ENCODE measurements at places on chromosomes 3 and 15.
A peak's percentile ranks its signal among the peaks of the same experiment; 100 is the strongest.

DNA sequence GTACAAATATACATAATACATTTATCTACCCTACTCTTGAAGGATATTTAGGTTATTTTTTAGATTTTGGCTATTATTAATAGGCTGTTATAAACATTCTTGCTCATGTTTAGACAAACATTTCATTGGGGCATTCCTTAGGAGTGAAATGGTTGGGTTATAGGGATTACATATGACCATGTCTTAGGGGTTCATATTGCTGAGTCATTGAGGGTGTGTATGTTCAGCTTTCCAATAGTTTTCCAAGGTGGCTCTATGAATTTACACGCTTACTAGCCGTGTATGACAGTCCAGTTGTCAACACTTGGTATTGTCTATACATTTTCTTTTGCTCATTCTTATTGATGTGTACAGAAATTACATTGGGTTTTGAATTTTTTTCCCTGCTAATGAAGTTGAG is 125.8 kb downstream of the OXSM start:
- DNase-seq = no peak

DNA sequence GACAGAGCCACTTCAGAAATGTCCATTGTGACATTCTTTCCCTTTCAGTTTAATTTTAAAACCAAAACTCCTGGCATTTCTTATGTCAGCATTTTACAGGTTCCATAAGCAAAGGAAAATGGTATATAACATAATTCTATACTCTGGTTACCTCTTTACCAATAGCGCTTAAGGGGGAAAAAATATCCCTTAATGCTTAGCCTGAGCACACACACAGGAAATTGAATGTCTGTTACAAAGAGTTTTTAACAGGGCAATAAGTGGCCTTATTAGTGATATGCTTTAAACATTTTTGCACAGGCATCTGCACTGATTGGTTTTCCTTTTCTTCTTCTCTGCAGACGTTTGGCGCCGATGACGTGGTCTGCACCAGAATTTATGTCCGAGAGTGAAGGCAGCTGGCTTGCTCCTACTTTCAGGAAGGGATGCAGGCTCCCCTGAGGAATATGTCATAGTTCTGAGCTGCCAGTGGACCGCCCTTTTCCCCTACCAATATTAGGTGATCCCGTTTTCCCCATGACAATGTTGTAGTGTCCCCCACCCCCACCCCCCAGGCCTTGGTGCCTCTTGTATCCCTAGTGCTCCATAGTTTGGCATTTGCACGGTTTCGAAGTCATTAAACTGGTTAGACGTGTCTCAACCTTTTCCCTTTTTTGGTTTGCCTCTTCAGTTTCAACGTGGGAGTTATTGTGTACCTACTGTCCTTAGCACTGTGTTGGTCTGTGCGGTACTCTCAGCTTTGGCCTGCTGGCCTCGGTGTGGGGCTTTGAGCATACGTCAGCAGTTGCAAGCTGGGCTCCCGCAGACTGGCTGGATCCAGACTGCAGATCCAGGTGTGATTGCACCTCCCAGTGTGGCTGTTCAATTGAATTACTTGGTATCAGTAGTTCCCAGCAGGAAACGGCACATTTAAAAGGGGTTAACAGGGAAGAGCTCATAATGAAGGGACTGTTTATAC is 7.7 kb downstream of the CRABP1 start:
- DNase-seq = no peak

DNA sequence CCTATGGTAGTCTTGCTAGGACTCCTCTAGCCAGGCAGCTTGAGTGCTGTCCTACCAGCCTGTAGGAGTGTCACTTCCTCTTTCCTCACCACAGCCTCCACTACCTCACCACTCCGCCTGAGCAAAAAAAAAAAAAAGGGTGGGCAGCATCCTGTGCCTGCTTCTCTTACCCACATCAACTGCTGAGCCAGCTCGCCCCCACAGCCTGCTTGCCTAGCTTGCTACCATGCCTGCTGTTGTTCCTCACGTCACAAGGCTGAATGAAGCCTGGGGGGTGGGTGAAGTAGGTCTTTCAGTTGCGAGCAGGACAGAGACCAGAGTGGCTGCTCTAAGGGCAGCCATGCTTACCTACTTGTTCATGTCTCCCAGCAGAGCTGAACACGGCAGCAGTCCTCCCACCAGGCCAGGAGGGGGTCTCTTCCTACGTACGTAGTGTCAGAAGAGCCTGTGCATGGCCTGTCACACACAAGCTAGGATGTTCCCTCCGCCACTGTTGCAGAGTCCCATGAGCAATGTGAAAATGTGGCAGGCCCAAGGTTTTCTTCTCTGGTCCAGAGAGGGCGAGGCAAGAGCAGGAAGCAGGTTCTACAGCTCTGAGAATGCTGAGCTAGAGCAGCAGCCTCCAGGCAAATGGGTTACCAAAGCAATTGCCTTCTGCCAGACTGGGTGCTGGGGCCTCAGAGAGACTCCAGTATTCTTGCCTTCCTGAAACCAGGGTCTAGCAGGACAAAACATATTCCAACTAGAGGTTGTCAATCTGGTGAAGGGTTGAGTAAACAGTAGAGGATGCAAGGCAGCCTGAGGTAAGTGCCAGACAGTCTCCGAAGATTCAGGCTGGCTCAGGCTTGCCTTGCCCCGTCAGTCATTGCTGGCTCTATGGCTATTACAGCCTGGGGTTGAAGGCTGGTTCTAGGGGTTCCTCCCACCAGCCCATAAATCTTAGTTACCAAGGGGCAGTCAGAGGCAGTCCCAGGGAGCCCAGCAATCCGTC is 8.1 kb downstream of the PPM1M start:
- DNase-seq = peak; percentile 95

DNA sequence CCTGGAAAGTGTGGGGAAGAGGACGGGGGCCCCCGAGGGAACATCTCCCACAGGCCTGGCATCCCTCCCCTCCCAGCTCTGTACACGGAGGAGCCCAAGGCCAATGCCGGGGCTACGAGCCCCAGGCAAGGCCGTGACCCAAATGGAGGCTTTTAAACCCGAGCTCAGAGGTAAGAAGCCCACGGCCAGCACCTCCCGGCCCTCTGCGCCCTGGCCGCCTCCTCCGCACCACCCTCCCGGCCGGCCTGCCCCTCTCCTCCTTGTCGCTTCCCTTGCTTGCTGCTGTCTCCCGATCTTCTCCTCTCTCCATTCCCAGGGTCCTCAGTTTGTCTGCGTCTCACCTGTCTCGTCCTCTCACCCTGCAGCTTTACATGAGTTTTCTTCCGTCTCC is 1.3 kb downstream of the MUC4 start:
- DNase-seq = no peak

- no peak for DNase-seq
Measured at GRCh38 chr3:107409365-107409764, 32.1 kb downstream of the CCDC54 start.

DNA sequence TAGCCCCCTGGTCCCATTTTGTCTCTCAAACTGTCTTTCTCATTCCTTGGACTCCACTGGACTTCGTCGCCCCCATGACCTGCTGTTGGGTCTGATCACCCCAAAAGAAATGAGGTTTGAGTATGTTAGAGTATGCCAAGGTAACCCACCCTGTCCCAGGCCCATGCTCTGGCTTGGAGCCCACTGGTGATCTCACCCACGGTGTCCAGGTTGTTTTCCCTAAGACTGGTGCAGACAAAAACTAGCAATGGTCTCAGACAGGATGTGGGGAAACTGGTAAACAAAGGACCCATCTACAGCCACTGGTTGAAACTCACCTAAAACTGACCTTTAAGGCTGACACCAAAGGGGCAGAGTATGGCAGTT is 38.9 kb downstream of the EFCAB12 start:
- DNase-seq = no peak

DNA sequence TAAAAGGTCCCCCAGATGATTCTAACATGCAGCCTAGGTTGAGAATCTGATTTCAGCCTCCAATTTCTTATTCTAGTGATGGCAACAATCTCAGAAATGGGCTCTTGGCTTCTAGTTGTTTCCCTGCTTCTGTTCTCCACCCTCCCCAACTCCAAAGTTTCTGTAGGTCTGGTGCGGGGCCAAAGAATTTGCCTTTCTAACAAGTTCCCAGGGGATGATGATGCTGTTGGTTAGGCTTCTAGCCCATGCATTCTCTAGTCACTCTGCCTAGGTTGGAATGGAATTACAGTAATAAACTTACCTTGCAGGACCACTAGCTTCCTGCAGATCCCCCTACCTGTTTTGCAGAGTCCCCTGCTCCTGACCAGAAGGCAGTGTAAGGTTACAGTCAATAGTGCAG is 103.2 kb upstream of the PPP2R3A start:
- no peak for DNase-seq

DNA sequence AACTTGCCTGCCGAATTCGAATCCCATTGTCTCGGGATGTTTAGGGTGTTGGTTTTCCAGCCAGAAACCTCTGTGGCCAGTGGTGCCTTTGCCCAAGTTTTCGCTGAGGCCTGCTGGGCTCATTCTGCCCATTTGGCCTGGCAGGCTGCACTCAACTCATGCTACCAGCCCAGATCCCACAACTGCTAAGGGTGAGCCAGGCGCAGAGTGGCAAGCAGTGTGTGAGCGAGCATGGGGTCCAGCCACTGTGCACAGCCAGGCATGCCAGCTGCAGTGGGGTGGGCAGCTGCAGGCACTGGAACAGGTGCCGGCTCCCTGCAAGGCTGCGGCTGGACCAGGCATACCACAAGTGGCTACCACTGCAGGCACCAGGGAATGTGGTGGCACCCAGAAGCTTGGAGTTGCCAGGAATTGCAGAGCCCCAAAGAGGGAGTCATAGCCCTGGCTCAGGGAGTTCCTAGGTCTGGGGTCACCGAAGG is 151.4 kb upstream of the P2RY1 start:
- no peak for DNase-seq

GRCh38 chr3:22982981-22983587 is 220.0 kb upstream of the UBE2E2 start:
- DNase-seq = peak; percentile 60

- no peak for DNase-seq
Measured at GRCh38 chr15:45168286-45168685, 19.5 kb downstream of the SHF start.

- DNase-seq = peak; percentile 40
Measured at GRCh38 chr3:22835041-22835440, 368.1 kb upstream of the UBE2E2 start.

- DNase-seq = peak; percentile 70
Measured at GRCh38 chr3:37773911-37774310, 87.8 kb upstream of the CTDSPL start.

GRCh38 chr3:69451594-69451993 is 65.7 kb upstream of the FRMD4B start:
- no peak for DNase-seq

DNA sequence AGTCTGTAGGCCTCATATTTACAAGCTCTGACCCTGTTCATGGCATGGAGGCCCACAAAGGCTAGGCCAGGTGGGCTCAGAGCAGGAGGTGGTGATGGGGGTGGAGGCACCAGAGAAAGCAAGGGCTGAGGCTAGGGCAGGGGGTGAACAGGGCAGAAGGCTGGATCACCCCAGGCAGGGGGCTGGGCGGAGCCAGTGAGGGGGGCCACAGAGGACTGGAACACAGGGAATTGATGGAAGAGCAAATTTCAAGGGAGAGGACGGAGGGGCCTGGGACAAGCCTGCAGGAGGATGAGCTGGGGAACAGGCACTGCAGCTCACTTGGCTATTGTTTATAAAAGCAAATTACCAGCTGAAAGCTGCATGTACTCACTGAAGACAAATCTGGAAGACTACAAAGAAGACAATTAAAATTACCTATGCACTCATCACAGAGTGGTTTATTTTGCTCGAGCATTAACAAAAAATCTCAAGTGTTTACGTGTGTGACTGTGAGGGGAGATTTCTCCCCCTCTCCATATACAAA is 11.0 kb downstream of the TNFAIP8L3 start:
- DNase-seq = no peak

GRCh38 chr3:165855581-165855980 is 18.4 kb upstream of the BCHE start:
- DNase-seq = no peak

- no peak for DNase-seq
Measured at GRCh38 chr15:59993041-59993750, 10.9 kb upstream of the FOXB1 start.

DNA sequence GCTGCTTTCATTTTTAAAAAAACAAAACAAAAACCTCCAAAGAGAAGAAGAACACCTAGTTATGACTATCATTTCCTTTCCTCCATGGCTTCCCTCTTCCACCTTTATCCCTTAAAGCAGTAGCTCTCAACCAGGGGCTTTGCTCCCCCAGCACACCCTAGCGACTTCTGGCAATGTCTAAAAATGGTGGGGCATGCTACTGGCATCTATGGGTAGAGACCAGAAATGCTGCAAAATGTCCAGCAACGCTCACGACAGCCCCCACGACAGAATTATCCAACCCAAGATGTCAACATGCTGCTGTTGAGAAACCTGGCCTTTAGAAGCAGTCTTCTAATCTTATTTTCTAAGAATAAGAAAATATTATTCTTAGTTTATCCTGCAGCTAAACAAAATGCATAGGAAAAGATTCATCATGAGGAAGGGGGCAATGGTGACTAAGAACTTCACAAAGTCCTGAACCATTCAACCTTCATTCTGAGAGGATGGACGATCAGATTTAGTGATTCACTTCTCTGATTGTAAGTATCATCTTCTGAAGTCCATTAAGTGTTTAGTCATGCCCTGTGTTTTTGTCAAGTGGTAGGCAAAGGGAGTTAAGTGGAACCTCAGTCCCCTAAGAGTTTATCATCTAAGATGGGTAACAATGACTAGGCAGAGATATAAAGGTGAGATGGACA is 81.7 kb downstream of the CCNL1 start:
- no peak for DNase-seq

DNA sequence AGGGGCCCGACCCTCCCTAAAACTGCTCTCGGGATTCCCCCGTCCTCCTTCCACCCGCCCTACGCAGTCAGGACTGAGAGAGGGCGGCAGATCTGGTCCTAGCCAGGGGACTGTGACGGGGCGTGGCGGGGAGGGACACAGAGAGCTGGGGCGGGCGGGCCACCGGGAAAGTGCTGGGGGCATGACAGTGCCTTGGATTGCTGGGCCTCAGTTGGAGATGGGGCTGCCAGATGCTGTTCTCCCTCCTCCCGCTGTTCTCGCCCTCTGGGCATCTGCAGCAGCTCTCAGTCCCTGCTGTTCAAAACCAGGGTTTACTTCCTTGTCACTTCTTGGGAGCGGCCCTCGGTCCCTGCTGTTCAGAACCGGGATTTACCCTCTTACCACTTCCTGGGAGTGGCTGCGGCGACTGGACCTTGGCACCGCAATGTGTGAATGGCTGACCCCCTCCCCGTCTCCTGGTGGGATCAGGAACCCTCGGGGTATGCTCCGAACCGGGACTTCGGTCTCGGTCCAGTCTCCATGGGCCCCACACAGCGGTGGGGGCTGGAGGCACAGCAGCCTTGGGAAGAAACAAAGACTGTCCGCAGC is 1.8 kb upstream of the RPP25 start:
- peak; percentile 61 for DNase-seq

- no peak for DNase-seq
Measured at GRCh38 chr3:95813244-95813643, 1001.1 kb upstream of the EPHA6 start.

DNA sequence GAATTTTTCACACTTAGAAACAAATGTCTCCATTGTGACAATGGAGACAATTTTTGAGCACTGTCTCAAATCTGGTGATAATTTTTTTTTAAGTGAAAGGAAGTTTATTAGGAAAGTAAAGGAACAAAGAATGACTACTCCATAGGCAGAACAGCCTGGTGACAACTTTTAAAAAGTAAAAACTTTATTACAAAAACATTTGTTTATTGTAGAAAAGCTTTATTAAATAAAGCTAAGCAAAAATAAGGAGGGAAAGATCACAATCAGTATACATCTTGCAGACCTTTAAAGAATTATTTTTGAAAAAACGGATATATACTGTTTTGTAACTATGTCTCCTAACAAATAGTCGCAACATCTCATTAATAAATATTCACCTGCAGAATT is 688 bp upstream of the OXSM start:
- no peak for DNase-seq

Data from inflammatory macrophage treated with lipopolysaccharide for 4 hours (primary cell).